Stimulated activated CD4-positive, alpha-beta T cell treated with anti-CD3 and anti-CD28 coated beads, Interleukin-15, amount 100 ng/mL, for 1 hour (primary cell): ENCODE measurements at places on chromosomes 5 and 9.

- no peak for DNase-seq
Observed at GRCh38 chr9:126158588-126159429, 167.8 kb upstream of the MVB12B start.

- DNase-seq = no peak
Observed at GRCh38 chr5:141135030-141135717, at the start of gene PCDHB5. TSS of gene PCDHB5 (plus strand) at chr5:141135206. CDS start at chr5:141135435, 229 bp downstream.

DNA sequence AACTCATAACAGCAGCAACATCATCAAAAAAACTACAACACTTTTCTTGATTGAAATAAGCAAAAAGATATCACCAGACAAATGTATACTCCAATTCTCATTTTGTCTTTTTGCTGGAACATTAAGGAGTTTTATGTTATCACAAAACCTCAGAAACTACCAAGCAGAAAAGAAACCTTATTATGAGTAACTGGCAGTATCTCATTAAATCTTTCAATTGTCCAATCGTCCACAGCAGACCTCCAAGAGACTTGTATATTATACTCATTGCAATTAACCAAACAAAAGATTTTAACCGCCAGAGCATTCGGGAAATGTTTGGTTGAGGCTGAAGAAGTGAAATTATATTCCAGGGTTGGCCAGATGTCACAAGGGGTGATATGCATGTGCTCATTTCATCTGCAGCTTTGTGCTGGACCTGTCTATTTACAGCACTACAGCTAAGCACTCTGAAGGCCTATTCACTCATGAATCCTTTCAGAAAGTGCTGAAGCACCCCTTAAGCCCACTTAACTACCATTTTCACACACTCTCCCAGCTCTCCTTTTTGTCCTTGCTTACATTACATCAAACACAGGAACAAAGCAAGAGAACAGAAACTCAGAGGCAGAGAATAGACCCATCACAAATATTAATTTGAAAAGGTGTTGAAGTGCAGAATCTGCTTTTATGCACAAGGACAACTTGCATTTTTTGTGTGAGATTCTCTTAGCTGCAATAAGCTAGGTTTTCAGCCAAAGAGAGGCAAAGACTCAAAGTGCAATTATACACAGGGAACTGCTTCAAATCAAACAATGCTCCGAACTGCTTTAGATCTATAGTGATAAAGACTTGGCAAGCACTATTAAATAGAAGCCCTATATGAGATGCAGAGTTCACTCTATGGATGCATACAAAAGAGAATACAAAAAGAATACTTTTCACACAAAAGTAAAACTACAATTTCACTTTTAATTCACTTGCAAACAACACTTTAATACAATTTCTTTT lies 150.4 kb upstream of the POU5F2 start:
- DNase-seq = no peak

DNA sequence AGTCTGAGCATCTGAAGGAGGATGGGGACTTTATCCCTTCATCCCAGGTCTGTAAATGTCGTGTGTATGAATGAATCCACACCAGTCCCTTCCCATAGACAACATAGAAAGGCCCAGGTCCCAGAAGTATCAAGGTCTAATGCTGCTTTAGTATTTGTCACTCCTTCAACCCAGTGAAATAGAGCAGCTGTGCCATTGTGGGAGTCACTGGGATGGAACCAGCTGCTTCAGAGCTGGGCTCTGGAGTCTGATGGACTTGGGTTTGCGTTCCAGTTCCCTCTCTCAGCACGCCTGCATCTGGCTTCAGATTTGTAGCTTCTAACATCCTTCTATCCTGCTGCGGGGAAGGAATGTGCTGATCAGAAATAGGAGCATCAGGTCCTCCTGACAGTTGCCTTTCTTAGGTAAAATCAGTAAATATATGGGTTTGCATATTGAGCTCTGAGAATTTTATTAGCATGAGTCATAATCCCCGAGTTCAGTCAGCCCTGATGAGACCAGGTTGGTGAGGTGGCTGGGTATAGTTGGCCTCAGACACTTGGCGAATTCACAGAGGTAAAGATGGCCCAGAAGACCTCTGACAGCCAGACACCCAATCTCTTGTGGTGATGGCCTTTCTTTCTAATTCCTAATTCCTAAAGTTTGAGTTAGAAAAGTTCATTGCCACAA lies 10.1 kb downstream of the ACO1 start:
- no peak for DNase-seq

- DNase-seq = no peak
Observed at GRCh38 chr9:86082870-86083269, 16.5 kb downstream of the GOLM1 start.

GRCh38 chr9:127644943-127645342 lies 32.9 kb downstream of the STXBP1 start:
- DNase-seq = no peak
